ENCODE measurements at places on chromosomes 1 and 21.
A peak's percentile ranks its signal among the peaks of the same experiment; 100 is the strongest.

GRCh38 chr1:88327391-88328267 lies 356.4 kb upstream of the PKN2 start:
- no peak for DNase-seq

DNA sequence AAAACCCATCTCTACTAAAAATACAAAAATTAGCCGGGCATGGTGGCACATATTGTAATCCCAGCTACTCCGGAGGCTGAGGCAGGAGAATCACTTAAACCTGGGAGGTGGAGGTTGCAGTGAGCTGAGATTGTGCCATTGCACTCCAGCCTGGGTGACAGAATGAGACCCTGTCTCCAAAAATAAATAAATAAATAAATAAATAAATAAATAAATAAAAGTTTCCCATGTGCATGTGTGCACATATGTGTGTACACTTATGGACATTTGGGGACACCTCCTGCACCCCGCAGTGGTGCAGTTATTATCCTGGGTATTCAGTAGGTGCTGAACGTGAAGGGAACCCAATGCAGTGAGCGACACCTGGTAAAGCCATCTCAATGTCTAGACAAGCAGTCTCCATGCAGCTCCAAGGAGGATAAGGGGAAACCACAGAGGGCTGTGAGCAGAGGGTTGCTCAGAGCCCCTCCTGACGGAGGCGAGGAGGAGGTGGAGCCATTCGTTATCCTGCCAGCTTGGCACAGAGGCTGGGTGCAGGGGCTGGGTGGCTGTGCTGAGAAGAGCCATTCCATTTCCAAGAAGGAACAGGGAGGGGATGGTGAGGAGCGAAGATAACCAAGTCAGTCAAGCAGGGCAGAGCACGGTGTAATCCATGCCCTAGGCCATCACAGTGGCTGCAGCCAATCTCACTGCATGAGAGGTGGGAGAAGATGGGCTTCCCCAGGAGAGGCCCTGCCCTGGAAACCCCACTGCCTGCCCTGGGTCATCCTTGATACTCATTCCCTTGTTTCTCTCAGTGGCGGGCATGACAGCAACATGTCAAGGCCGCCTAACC lies 25.6 kb downstream of the UBIAD1 start:
- no peak for DNase-seq

DNA sequence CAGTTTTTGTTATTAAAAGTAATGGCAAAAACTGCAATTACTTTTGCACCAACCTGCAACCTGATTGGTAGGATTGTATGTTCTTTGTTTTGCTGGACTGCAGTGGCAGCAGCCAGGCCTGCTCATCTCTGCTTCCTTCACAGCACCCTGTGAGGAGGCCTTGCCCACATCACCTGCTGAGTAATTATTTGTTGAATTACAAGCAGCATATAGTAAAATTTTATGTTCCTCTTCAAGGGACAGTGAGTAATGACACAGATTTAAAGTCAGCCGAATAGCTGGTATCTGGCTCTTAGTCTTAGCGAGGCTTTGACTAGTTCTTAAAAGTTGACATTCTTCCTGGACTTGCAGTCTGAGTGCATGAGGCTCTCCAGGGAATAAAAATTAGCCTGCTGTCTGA lies 435.1 kb downstream of the PRDM2 start:
- no peak for DNase-seq

DNA sequence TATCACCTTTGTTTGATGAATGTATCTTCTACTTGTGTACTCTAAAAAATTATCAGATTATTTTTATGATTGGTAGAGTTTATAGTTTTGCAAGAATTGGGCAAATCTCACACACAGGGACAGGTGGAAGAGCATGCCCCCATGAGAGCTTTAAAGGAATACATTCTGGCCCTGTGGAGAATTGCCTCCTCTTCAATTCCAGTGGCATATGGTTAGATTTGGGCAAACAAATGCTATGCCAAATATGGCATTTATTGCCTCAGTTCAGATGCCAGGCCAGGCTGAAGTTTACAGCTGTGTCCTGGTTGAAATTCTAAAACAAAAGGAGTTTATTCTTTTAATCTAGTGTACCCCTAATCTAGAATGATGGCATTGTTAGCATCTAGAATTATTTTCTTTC lies 162.4 kb upstream of the CACYBP start:
- no peak for DNase-seq

GRCh38 chr1:32627596-32628162 lies 22.7 kb downstream of the ZBTB8OS start:
- peak; percentile 59 for DNase-seq
